Activated naive CD8-positive, alpha-beta T cell treated with anti-CD3 and anti-CD28 coated beads, Interleukin-2, amount 10 ng/mL, durations not matched to agents 7 days and 5 days (primary cell): ENCODE measurements at places on chromosomes 1 and 21. TPM values are rescaled to one million over a fixed set of nuclear protein-coding genes. Genes with fewer than 3 reads are reported as not detected.

DNA sequence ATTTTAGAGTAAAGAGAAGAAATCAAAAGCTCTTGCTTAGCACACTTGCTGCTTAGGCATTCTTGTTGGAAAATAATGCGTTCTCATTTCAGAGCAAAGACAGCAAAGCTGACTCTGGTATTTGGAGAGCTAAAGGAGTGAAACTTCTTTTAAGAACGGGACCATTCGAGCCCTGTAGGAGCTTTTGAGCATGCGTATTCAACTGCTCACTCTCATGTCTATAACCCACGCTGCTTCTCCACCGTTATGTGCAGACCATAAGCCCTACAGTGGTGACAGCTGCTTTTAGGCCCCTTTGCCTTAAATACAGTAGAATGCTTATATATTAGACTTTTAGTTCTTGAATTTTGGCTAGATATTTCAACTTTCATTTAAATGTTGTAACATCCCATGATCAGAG lies 214.2 kb upstream of the CACYBP start:
- no peaks in the 10 kb centered on the region for H3K27me3 ChIP-seq
- no peaks in the 10 kb centered on the region for H3K36me3 ChIP-seq
- peaks cover 10% of the 10 kb centered on the region for H3K4me1 ChIP-seq
- DNase-seq: no peak
- no peak overlapping the region for H3K4me3 ChIP-seq

DNA sequence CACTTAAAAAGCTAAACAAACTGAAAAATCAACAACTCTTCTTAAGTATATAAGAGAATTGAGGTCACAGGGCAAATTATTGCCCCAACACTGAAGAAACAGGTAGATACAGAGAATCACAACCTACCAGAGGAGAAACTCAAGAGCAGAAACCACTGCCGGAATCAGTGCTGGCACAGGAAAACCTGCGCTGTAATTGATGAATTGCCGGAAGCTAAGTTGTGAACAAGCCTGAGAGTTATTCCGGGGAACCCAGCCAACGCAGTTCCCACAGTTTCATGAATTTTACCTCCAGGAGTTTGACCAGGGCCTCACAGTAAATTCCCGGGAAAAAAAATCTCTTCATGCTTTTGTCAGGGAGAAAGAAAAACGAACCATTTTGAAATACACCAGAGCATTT lies 657.1 kb upstream of the BRINP3 start:
- no peaks in the 10 kb centered on the region for H3K27me3 ChIP-seq
- no peak for DNase-seq
- H3K4me3 ChIP-seq: no peak overlapping the region
- H3K4me1 ChIP-seq: no peaks in the 10 kb centered on the region

GRCh38 chr1:81023187-81023724 lies 777.5 kb upstream of the ADGRL2 start:
- no peaks in the 10 kb centered on the region for H3K27me3 ChIP-seq
- no peaks in the 10 kb centered on the region for H3K36me3 ChIP-seq
- no peak overlapping the region for H3K4me3 ChIP-seq
- no peak overlapping the region for H3K27ac ChIP-seq
- no peaks in the 10 kb centered on the region for H3K4me1 ChIP-seq

DNA sequence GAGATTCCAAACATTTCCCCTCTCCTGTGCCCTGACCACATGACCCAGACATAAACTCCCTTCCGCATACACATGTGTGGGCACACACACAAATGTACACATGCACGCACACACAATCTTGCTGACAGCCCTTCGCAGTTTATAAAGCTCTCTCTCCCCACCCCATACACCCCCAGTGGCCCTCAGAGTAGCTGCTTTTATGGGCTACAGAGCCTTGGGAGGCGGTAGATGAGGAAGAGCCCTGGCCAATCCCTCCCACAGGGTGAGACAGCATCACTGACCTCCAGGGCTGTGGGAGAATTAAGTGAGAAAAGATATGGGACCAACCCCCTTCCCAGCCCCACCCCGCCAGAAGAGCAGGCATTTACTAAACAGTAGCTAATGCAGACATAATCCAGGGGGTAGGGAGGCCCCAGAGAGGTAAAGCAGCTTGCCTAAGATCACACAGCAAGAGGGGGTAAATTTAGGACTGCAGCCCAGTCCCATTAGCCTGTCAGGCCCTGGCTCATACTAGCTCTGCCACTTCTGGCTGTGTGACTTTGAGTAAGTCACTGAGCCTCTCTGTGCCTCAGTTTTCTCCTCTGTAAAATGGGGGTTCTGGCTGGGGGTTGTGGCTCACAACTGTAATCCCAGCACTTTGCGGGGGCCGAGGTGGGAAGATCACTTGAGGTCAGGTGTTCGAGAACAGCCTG lies 5.1 kb downstream of the SDC3 start:
- DNase-seq: no peak
- no peak overlapping the region for H3K4me3 ChIP-seq
- peaks cover 34% of the 10 kb centered on the region for H3K27me3 ChIP-seq
- no peaks in the 10 kb centered on the region for H3K4me1 ChIP-seq
- H3K27ac ChIP-seq: no peak overlapping the region

GRCh38 chr1:64122588-64122987 lies 80.8 kb upstream of the UBE2U start:
- H3K4me1 ChIP-seq: no peaks in the 10 kb centered on the region
- DNase-seq: no peak
- no peak overlapping the region for H3K27ac ChIP-seq
- no peak overlapping the region for H3K4me3 ChIP-seq
- no peaks in the 10 kb centered on the region for H3K36me3 ChIP-seq

DNA sequence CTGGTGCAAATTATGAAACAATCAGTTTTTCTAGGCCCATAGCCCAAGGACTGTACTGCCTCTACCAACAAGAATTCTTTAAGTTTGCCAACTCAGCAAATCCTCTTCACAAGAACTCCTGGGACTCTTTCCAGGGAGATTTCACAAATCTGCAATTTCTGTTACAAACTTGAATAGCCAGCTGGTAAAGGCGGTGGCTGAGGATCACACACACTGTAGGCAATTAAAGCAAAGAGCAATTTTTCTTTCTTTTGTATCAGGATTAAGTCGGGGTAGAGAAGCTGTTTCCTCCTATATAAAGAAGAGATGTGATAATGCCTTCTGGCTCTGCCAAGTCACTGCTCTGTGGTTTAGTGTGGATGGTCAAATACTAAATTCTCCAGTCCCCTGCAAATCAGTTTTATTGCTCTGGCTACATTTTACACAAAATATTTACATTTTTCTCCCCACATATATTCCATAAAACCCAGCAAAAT lies 1.7 kb downstream of the ALDH9A1 start:
- peaks cover 2% of the 10 kb centered on the region for H3K27me3 ChIP-seq
- H3K36me3 ChIP-seq: peaks cover 30% of the 10 kb centered on the region
- peak overlapping the region; percentile 34 for H3K27ac ChIP-seq
- no peak for DNase-seq
- peak overlapping the region; percentile 100 for H3K4me3 ChIP-seq

- H3K4me3 ChIP-seq: peak within 1 kb of the TSS; percentile 91
- peak; percentile 77 for DNase-seq
- H3K4me1 ChIP-seq: peaks cover 29% of the 10 kb centered on the region
- peaks cover 1% of the 10 kb centered on the region for H3K36me3 ChIP-seq
- peak within 1 kb of the TSS; percentile 84 for H3K27ac ChIP-seq
Observed at GRCh38 chr1:160205242-160206035, at the start of gene PEA15. PEA15 (plus strand) TSS chr1:160205384; CDS start chr1:160211545, 6,161 bp downstream.

- no peak overlapping the region for H3K27ac ChIP-seq
- no peak for DNase-seq
- H3K4me1 ChIP-seq: no peaks in the 10 kb centered on the region
- H3K36me3 ChIP-seq: no peaks in the 10 kb centered on the region
- H3K4me3 ChIP-seq: no peak overlapping the region
- peaks cover 6% of the 10 kb centered on the region for H3K27me3 ChIP-seq
Observed at GRCh38 chr1:67469431-67469830, 39.2 kb upstream of the SERBP1 start.

- DNase-seq: no peak
- H3K27ac ChIP-seq: no peak overlapping the region
- H3K4me1 ChIP-seq: no peaks in the 10 kb centered on the region
- H3K36me3 ChIP-seq: no peaks in the 10 kb centered on the region
Observed at GRCh38 chr21:36613059-36613458, 85.9 kb upstream of the SIM2 start.

DNA sequence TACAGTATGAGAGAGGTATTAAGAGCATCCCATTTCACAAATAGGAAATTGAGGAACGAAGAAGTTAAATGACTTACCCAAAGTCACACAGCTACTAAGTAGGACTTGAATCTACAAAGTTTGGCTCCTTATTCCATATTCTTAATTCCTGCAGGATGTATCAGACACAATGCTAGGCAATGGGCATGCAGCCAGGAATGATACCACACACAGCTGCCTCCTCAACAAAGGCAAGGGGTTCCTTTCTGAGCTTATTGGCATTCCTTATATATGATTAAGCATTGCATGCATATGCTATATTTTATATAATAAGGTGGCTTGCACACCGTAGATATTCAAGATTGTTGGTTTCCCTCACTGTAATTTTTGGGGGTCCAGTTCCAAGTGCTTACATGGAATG lies 34.2 kb upstream of the JUN start:
- H3K27ac ChIP-seq: no peak overlapping the region
- DNase-seq: no peak
- peaks cover 20% of the 10 kb centered on the region for H3K4me1 ChIP-seq
- H3K4me3 ChIP-seq: no peak overlapping the region
- H3K27me3 ChIP-seq: peaks cover 10% of the 10 kb centered on the region
- H3K36me3 ChIP-seq: no peaks in the 10 kb centered on the region

- peaks cover 11% of the 10 kb centered on the region for H3K4me1 ChIP-seq
- no peak overlapping the region for H3K4me3 ChIP-seq
- H3K27me3 ChIP-seq: no peaks in the 10 kb centered on the region
- no peak for DNase-seq
- no peak overlapping the region for H3K27ac ChIP-seq
Observed at GRCh38 chr1:225973158-225973557, 26.0 kb downstream of the SDE2 start.

GRCh38 chr1:234197839-234198238 lies 175.4 kb upstream of the COA6 start:
- peaks cover 1% of the 10 kb centered on the region for H3K36me3 ChIP-seq
- DNase-seq: no peak
- H3K4me1 ChIP-seq: no peaks in the 10 kb centered on the region
- peaks cover 57% of the 10 kb centered on the region for H3K27me3 ChIP-seq
- no peak overlapping the region for H3K4me3 ChIP-seq

DNA sequence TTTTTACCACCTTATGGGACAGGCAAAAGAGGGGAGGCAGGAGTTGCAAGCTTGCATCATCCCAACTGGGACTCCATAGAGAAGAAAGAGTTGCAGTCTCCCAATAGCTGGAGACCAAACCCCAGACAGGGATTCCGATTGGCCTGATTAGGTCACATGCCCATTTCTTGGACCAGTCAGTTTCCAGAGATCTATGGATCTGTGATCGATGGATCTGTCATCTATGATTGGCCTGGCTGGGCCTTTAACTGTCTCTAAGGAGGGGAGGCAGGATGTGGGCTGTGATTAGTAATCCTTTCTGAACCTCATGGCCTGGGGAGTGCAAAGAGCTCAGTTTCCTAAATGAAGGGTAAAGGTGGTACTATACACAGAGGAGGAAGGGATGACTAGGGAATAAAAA lies 252.1 kb downstream of the MATN1 start:
- H3K36me3 ChIP-seq: no peaks in the 10 kb centered on the region
- no peak overlapping the region for H3K4me3 ChIP-seq
- DNase-seq: peak; percentile 9
- H3K27ac ChIP-seq: no peak overlapping the region
- H3K27me3 ChIP-seq: no peaks in the 10 kb centered on the region
- H3K4me1 ChIP-seq: peaks cover 3% of the 10 kb centered on the region

Gene ERICH3
- total RNA-seq: not detected

Gene STUM
- total RNA-seq: not detected

Gene CRB1
- 0.09 TPM for total RNA-seq

Gene NBL1
- total RNA-seq: 36.0 TPM

Gene C1orf141
- not detected for total RNA-seq

Gene RPE65
- total RNA-seq: not detected

Gene CFHR1
- not detected for total RNA-seq
